CD4-positive, alpha-beta T cell (primary cell): ENCODE measurements at places on chromosomes 5 and 9.

DNA sequence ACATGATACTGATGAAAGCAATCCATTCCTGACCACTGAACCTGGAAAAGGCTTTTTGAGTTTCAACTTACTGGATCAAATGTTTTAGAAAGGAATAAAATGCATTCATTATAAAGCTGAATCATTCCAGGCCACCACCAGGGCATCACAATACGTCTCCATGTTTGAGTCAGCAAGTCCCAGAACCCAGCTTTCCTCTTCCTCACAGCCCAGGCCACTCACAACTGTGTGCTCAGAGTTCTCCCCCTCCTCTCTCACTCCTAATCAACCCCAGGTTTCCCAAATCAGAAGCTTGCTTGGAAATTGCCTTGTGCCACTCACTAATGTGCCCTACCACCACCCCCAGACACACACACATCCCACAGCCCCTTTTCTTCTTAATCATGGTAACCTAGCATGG lies 91.7 kb downstream of the GNA14 start:
- no peak for DNase-seq

DNA sequence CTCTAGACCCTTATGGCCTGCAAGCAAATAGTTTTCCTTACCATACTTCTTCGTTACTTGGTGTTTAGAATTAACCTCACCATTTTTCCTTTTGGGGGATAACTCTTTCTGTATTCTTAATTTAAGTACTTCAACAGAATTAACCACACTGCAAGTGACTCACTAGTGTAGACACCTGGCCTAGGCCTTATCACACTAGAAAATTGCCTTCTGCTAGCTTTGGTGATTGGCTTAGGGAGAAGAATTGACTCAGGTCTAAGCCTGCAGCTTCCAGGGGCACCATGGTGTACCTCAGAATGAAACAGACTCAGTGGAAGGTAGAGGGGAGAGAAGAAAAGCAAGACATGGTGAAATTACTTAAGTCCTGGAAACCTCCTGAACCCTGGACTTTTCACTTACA lies 112.8 kb upstream of the HMHB1 start:
- DNase-seq, result no peak

DNA sequence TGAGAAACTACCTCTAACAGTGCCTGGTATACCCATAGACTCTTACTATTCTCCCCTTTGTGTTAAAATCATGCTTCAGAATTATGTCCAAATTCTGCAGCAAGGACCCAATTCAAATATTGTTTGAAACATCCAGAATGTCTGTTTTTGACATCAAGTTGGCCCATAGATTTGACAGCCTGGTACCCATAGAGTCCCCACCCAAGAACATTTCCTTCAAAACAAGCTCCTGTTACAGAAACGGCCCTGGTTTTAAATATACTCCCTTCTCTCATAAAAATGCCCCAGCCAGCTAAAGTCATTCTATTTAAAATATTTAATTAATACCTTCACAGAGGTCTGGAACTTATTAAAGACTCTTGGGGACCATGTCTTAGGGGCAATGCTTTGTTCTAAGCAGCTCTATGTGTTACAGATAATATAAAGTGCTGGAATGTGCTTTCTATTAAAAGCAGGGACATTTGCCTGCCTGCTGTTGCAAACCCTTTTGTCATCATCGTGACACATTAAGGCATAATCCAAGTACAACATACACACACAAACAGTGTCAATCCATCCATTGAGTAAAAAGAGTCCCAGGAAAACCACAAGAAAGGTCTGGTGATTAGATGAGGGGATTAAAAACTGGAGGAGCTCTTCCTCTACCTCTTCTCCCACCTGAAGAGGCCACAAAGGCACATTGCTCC lies 321.7 kb downstream of the MLLT3 start:
- DNase-seq, result no peak

DNA sequence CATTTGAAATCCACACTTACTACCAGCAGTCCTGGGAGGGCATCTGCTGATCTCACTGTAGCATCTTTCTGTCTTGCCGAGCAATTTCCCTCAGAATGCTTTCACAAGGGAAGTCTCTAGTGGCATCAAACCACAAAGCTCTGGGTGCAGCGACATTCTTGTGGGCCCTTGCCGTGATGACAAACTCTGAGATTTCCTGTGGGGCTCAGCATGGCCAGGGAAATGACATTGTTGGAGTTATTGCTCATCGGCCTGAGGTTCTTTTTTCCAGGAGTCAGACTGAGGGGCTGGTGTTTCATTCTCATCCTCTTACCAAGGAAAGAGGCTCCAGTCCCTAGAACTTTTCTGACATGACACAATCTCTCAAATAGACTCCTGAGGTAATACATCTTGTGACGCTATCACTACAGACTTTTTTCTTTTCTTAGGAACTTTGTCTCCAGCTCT lies 51.4 kb downstream of the PFDN1 start:
- DNase-seq, result peak; percentile 35

GRCh38 chr5:113344973-113345940 lies 89.5 kb downstream of the TSSK1B start:
- no peak for DNase-seq
